ENCODE measurements at places on chromosomes 5 and 9.

- no peak for DNase-seq
Measured at GRCh38 chr5:149488645-149489306, 62.5 kb downstream of the CSNK1A1 start.

GRCh38 chr9:94904806-94905205, 178.3 kb downstream of the AOPEP start:
- no peak for DNase-seq

- DNase-seq = no peak
Measured at GRCh38 chr5:90399251-90399650, 10.3 kb downstream of the CETN3 start.

DNA sequence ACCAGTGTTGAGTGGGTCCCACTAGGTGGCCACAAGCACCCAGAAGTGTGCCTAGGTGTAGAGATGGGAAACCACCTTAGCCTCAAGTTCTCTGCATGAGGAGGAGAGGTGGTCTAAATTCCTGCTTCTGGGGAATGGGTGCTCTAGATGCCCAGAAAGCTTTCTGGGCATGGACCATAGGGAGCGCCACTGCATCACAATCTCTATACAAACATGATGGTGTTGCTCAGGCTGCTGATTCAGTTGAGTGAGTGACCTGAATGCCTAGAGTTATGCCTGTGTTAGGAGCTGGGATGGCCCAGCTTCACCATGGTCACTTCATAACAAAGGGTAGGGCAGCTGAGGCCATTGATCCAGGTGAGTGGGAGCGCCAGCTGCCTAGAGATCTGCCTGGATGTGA, 667.9 kb upstream of the ARRDC3 start:
- no peak for DNase-seq

- DNase-seq = no peak
Measured at GRCh38 chr5:151348789-151349188, 1.4 kb upstream of the SLC36A2 start.

GRCh38 chr9:38226491-38226951, 157.5 kb upstream of the SHB start:
- no peak for DNase-seq

DNA sequence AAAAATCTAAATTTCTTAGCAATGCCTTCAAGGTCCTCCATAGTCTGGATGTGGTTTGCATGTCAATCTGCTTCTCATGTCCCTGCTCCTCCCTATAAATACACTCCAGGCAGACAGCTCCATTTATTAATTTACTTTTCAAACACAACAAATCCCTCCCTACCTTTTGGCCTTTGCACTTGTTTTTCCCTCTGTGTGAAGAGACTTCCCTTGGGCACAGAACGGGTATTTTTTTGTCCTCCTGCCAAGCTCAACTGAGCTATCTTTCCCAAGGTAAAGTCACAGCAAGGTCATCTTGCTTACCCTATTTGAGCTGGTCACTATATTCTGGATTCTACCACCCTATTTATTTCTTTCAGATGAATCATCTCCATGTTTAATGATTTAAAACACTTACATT, 159.6 kb upstream of the ANKH start:
- DNase-seq = no peak

GRCh38 chr9:17928768-17929167, 349.9 kb downstream of the SH3GL2 start:
- DNase-seq = no peak

DNA sequence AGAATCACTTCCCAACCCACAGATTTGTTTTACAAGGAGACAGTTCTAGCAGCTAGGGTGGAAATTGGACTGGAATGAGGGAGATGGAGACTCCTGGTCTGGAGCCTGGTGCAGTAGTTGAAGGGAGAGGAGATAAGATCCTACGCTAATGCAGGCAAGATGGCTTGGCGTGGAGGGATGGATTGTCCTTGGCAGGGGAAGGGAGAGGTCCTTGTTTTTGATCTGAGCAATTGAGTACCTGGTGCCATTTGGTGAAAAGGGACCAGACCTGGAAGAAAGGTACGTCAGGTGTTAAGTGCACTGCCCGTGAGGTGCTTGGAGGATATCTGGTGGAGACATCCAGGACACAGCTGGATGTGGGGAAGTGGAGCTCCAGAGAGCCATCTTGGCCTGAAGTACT, 35.7 kb downstream of the ANGPTL2 start:
- DNase-seq = no peak

GRCh38 chr5:6554812-6555211, 78.0 kb downstream of the NSUN2 start:
- peak; percentile 9 for DNase-seq

- no peak for DNase-seq
Measured at GRCh38 chr5:33867241-33867640, 24.5 kb downstream of the ADAMTS12 start.

- no peak for DNase-seq
Measured at GRCh38 chr5:154749491-154749890, 5.7 kb upstream of the LARP1 start.

GRCh38 chr9:99436616-99437015, 214.5 kb downstream of the SEC61B start:
- DNase-seq = no peak

DNA sequence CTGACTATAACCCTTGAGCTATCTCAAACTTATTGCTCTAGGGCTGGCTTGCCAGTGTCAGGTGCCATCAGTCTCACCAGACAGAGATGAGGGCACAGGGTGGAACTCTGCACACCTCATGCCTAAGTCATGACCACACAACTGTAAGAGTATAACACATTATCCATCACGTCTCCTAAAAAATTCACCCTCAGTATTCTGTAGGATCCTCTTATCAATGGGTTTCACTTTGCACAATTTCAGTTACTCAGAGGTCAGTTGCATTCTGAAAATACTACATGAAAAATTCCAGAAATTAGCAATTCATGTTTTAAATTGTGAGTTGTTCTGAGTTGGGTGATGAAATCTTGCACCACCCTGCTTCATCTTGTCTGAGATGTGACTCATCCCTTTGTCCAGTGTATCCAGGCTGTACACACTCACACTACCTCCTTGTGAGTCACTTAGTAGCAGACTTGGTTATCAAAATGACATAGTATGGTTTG, 690.9 kb upstream of the CDH18 start:
- peak; percentile 97 for DNase-seq

Measured in HCEC 1CT (cell line).